ENCODE measurements at places on chromosomes 13 and 19. TPM values are rescaled to one million over a fixed set of nuclear protein-coding genes. Genes with fewer than 3 reads are reported as not detected.

NPAS1 gene
- 0.28 TPM for total RNA-seq

GRK1 gene
- under 0.01 TPM for total RNA-seq

IL11 gene
- total RNA-seq = 5.4 TPM

RFX1 gene
- total RNA-seq = 1.00 TPM

OLFM2 gene
- total RNA-seq = 2.8 TPM

ING1 gene
- 12.7 TPM for total RNA-seq

PSG1 gene
- total RNA-seq = 0.09 TPM

PEX11G gene
- 3.8 TPM for total RNA-seq

NKPD1 gene
- 0.14 TPM for total RNA-seq

SPACA7 gene
- total RNA-seq = not detected

SRRM5 gene
- total RNA-seq = not detected

ELSPBP1 gene
- total RNA-seq = not detected

ZNF844 gene
- total RNA-seq = 9.2 TPM

FFAR2 gene
- total RNA-seq = not detected

IZUMO4 gene
- 1.0 TPM for total RNA-seq

SUCLA2 gene
- 47.8 TPM for total RNA-seq

CKM gene
- not detected for total RNA-seq

ZNF333 gene
- total RNA-seq = 16.2 TPM

FGF22 gene
- under 0.01 TPM for total RNA-seq

CADM4 gene
- 3.0 TPM for total RNA-seq

SULT2B1 gene
- total RNA-seq = 0.09 TPM

CDK8 gene
- 16.6 TPM for total RNA-seq

GPR18 gene
- not detected for total RNA-seq

ZSCAN1 gene
- total RNA-seq = not detected

COL5A3 gene
- total RNA-seq = 2.1 TPM

SELENOV gene
- not detected for total RNA-seq

ACP5 gene
- 1.3 TPM for total RNA-seq

FCER2 gene
- total RNA-seq = not detected

CLIP3 gene
- 11.9 TPM for total RNA-seq

KCTD12 gene
- 14.6 TPM for total RNA-seq

ZNF575 gene
- total RNA-seq = 0.28 TPM

ADAMTSL5 gene
- total RNA-seq = 2.1 TPM

ASPDH gene
- not detected for total RNA-seq

CRLF1 gene
- 28.7 TPM for total RNA-seq

SLC25A15 gene
- total RNA-seq = 14.4 TPM

SHISA7 gene
- total RNA-seq = not detected

KRTDAP gene
- total RNA-seq = not detected

NLRP4 gene
- not detected for total RNA-seq

KLK14 gene
- total RNA-seq = not detected

PPAN gene
- 36.7 TPM for total RNA-seq

KCNC3 gene
- total RNA-seq = 0.09 TPM

FAAP24 gene
- total RNA-seq = 0.92 TPM

MYO16 gene
- not detected for total RNA-seq

CYP4F22 gene
- not detected for total RNA-seq

CEACAM16 gene
- not detected for total RNA-seq

TSHZ3 gene
- 11.7 TPM for total RNA-seq

POU2F2 gene
- under 0.01 TPM for total RNA-seq

CD70 gene
- not detected for total RNA-seq

ZNF460 gene
- 78.3 TPM for total RNA-seq

LILRA1 gene
- total RNA-seq = not detected

WDR87 gene
- total RNA-seq = not detected

MISP3 gene
- total RNA-seq = 0.28 TPM

KIR2DL1 gene
- total RNA-seq = not detected

ZSWIM9 gene
- 1.4 TPM for total RNA-seq

C19orf67 gene
- total RNA-seq = not detected

EHD2 gene
- 133 TPM for total RNA-seq

ADAT3 gene
- 1.4 TPM for total RNA-seq

Measured in smooth muscle cell of bladder (primary cell).